Liver (tissue), 10 donors: ENCODE measurements at places on chromosomes 4 and X. TPM values are rescaled to one million over a fixed set of nuclear protein-coding genes. Genes with fewer than 3 reads are reported as not detected.

DNA sequence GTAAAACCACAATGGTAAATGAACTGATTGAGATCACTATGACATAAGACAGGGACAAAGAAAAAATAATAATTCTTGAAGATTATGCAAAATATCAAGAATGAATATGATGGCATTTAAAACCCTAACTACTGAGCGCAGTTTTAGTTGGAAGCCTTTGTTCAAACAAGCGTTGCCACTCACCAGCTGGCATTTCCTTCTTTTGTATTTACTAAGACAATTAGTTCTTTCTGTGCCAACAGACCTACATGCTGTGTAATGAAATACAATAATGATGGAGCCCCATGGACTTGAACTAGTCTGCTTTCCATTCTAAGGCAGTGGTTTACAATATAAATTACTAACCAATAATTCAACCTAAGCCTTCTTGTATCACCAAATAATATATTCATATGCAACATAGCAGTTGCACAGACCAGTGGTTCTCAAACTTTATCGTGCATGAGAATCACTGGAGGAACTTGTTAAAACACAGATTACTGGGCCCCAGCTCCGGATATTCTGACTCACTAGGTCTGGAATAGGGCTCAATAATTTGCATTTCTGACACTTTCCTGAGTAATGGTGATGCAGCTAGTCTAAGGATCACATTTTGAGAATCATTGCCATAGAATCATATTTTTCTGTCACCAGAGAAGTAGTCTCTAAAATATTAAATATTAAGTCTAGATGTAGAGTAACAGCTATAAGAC, 196.4 kb upstream of the MAGEB18 start:
- DNase-seq: no peak

DNA sequence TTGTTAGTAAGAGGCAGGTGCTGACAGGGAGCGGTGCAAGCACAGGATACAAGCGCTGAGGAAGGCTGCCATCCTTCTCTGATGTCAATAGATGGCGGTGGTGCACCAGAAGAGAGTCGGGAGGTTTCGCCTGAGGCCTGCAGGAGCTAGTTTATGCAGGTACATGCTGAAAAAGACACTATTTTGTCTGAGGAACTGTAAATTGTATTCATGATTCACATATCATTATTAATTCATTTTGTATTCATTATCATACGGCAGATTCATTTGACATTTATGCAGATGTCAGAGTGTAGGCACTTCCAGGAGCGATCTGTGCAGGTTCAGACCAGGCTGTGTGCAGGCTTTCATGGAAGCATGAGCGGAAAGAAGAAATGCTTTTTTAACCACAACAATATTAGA, 824.0 kb downstream of the STIM2 start:
- DNase-seq: peak; percentile 44

DNA sequence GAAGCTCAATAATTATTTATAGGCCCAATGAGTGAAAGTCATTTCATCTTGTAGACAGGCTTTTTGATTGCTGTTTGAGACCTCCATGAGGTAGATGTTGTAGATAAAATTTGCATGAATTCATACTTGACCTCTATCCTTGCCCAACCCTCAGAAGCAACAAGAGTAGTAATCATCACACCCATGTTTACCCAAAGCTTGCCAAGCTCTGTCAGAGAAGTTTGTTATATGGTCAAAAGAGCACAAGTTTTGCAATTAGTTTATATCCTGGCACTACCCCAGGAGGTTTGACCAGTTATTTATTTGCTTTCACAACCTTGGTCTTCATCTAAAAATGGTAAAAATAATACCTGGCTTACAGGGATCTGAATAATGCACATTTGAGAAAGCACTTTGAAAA, 20.7 kb downstream of the ADH7 start:
- DNase-seq: no peak

DNA sequence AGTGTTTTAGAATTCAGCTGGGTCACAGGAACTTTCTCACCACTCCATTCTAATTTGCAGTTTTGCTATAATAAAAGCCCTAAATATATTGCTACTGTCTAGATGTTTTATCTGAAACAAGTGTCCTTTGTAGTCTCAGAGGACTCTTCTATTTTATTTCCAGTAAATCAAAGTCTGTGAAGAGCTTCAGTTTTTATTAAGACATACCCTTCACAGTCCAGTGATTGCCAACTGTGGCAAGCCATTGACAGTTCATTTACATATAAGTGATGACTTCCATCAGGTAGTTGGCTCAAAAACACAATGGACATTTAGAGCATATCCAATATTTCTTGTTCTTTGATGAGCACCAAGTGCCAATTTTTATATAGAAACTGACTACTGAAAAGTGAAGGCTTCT, 466.1 kb downstream of the IQCM start:
- DNase-seq: no peak

GRCh38 chrX:115047181-115047580, 29.8 kb upstream of the IL13RA2 start:
- DNase-seq: no peak

DNA sequence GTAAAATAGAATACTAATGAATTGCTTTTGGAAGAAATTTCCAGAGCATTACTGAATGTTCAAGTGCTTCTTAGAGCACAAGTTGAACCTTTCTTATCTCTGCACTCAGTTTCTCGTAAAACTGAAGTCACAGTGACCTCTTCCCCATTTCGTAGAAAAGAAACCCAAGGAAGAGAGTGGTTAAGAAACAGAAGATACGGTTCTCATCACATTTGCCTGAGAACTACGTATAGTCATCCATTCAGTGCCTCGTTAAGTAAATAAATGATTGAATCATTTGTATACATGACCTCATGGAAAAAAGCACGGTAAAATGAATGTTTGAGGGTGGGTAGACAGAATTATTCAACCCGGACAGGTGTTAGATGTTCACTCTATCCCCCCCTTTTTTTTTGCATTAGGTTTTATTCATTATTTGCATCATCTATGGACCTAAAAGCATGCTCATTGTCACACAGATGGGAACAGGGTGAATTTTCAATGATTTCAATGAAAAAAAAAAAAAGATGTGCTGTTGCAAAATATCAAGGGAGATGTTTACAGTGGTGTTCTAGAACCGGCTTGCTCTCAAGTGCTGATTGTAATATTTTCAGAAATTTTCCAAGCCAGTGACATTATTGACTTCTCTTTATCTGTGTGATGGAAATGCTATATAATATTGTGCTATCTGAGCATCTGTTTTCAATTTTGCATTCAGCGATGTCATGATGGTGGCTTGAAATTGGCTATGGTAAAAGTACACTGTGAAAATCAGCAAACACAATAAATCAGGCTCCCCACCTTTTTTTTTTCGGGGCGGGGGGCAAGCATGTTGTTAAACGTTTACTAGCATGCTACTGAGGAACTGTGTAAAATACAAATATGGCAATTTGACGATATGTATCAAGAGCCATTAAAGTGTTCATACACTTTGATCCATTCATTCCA, 4.3 kb downstream of the RHOH start:
- DNase-seq: no peak

GRCh38 chr4:40190880-40191815, 5.7 kb upstream of the RHOH start:
- DNase-seq: no peak

GRCh38 chr4:69832326-69833030, 27.5 kb downstream of the SULT1E1 start:
- no peak for DNase-seq

DNA sequence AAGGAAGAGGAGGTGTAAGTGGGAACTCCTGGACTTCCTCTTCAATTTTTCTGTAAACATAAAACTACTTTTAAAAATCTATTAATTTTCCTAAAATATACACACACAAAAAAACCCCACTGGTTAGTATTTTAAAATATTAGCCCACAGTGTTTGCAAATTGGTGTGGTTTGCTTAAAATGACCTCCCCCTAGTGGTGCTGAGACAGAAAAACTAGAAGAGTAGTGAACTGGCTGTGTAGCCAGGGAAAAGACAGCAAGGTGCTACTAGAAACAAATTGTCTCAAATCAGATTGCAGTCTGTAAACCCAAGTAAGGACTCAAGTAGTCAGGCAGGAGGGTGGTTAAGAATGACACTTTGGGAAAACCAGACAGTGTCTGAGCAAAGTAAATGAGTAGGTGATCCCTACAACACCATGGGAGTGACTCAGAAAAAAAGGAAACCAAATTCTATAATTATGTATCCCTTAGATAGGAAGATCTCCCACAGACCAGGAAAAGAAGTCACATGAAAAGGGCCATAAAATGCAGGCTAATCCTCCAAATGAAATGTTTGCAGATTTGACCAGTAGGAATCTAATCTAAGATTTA, 26.0 kb downstream of the AMTN start:
- no peak for DNase-seq

Gene IL2
- not detected for polyA plus RNA-seq

Gene PNMA3
- 0.29 TPM for polyA plus RNA-seq

Gene FRMPD3
- not detected for polyA plus RNA-seq
